ENCODE measurements at places on chromosomes 7 and 10.

GRCh38 chr7:95628831-95629439 lies 32.6 kb upstream of the PDK4 start:
- no peak for DNase-seq

DNA sequence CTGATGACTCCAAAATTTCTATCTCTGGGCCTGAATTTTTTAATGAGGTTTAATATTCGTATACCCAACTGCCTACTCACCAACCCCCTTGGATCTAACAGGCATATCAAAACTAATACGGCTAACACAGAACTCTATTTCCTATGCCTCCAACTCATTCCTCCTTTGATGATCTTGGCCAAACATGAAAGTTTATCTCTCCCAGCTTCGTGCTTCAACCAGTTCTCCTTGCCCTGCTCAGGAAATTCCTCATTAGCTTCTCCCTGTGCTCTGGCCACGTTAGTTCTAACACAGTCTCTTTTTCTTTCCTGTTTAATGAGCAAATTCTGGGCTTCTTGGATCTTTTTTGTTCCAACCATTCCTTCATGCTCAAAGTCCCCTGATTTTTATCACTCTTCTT lies 138.9 kb upstream of the PTN start:
- DNase-seq: no peak

- DNase-seq: no peak
Observed at GRCh38 chr10:114349522-114350215, 54.6 kb downstream of the AFAP1L2 start.

- no peak for DNase-seq
Observed at GRCh38 chr7:19143881-19144574, 1.2 kb downstream of the FERD3L start.

DNA sequence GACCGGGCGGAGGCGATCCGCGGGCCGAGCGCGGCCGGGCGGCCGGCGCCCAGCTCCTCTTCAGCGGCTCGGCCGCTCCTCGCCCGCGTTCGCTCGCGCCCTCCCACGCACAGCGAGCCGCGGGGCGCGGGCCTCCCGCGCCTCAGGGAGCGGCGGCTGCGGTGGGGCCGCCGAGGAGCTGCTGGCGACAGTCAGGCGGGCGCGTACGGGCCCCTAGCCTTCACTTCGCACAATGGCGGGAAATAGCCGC lies at the start of gene MCMBP:
Gene MCMBP, minus strand, starts transcription at position 234 of the 250 bp plus-strand sequence. CDS start 259 bp downstream, outside the sequence.
- no peak for DNase-seq
